Dermis microvascular lymphatic vessel endothelial cell (primary cell): ENCODE measurements at places on chromosomes 1 and 21. TPM values are rescaled to one million over a fixed set of nuclear protein-coding genes. Genes with fewer than 3 reads are reported as not detected.

ELF3 gene
- under 0.01 and 0.13 TPM in 2 replicates for total RNA-seq

SIM2 gene
- not detected in 2 replicates for total RNA-seq

C1orf74 gene
- total RNA-seq, result 1.9 and 2.1 TPM in 2 replicates

KLHDC8A gene
- total RNA-seq, result 0.13 TPM in 1 of 2 replicates, not detected in the other

AKR7A3 gene
- 0.13 and 0.25 TPM in 2 replicates for total RNA-seq

MORC3 gene
- 24.4 and 27.6 TPM in 2 replicates for total RNA-seq
